ENCODE measurements at places on chromosomes 1 and 21. TPM values are rescaled to one million over a fixed set of nuclear protein-coding genes. Genes with fewer than 3 reads are reported as not detected.

Gene PCBP3
- total RNA-seq, result 2.2 TPM

Gene LEMD1
- total RNA-seq, result 0.31 TPM

Gene UTS2
- total RNA-seq, result 1.4 TPM

Gene ST6GALNAC3
- total RNA-seq, result 3.5 TPM

Gene LCE3E
- not detected for total RNA-seq

Gene IL22RA1
- not detected for total RNA-seq

Gene TPTE
- not detected for total RNA-seq

Gene AADACL3
- total RNA-seq, result not detected

Gene ROR1
- 0.10 TPM for total RNA-seq

Gene SLC9C2
- total RNA-seq, result not detected

Gene SLC25A34
- 1.0 TPM for total RNA-seq

Gene GJB5
- not detected for total RNA-seq

Gene SPRR1A
- total RNA-seq, result not detected

Gene OR2T33
- not detected for total RNA-seq

Gene NLRP3
- total RNA-seq, result 648 TPM

Gene KRTAP13-2
- total RNA-seq, result not detected

Measured in mononuclear cell (primary cell).